CD4-positive, alpha-beta T cell treated with Interleukin-10 for 1 hour (primary cell): ENCODE measurements at places on chromosomes 2 and 18.

DNA sequence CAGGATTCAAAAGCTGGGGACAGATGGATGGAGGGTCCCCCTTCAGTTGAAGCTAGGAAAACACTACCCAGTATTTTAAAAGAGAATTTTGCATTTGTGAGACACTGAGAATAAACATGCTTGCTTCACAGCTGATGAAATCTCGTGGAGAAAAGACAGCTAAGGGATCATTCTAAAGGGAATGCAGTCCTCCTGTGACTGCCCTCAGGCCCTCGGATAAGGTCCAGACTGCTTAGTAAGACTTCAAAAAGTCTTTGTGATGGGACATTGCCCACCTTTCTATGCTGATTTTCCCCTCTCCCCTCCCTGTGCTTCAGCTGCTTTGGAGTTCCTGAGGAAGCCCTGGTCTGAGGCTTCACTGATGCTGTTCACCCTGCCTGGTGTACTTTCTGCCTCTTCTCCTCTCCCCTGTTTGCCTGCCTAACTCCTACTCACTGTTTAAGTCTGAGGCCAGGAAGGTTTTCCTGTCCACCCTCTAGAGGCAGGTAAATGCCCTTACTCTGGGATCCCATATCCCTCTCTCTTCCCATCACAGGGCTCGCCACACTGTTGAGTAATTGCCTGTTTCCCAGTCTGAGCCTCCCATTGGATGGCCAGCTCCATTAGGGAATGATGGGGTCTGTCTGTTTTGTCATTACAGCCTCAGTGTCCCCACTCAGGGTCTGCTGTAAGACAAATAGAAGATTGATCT, 26.6 kb downstream of the POLE4 start:
- no peak for DNase-seq

DNA sequence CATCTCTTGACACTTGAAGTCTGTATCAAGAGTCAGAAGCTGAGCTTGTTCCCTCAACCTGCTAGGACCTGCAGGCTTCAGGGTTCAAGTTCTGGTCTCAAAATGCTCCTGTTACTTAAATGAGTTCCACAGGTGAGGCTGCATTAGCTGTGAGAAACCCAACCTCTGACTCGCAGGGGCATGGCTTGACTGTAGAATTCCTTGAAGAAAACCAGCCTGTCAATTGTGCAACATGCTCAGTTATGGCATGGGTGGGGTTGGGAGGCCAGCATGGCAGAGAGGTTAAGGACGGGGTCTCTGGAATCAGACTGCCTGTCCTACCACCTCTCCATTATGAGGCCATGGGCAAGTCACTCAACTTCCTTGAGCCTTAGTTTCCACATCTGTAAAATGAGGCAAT, 235.8 kb downstream of the EN1 start:
- no peak for DNase-seq

- DNase-seq = no peak
Measured at GRCh38 chr2:227870710-227871374, 589 bp upstream of the DAW1 start.

DNA sequence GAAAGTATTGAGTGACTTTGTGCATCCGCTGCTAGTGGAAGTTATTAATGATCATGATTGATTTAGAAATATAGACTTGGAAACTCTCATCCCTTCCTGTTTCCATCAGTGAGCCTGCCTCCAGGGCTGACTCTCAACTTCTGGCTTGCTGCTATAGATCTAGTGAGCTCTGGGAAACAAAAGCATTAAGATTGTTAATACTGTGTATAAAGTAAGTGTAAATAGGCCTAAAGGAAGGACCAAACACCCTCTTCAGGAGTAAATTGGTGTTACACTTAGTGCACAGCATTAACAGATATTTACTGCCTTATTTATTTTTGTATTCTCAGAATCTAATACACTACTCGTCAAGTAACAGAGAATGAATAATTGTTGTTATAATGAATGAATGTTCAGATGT, 285.6 kb downstream of the THSD7B start:
- DNase-seq = no peak

DNA sequence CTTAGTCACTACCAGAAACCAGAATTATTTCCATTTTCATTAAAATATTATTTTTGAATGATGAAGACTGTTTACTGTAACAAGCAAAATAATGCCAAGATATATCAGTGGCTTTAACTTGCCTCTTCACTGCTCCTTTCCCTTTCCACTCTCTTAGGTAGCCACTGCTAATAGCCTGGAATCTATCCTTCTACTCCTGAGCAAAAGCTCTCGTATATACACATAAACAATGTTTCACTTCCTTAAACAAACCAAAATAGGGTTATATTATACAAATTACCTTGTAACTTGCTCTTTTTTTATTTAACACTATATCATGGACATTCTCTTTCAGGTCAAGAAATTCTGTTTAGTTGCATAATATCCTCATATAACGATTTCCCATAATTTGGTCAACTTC, 20.8 kb downstream of the IMMT start:
- DNase-seq = no peak
